Frontal cortex (tissue), 4 donors: ENCODE measurements at places on chromosomes 3 and 15. TPM values are rescaled to one million over a fixed set of nuclear protein-coding genes. Genes with fewer than 3 reads are reported as not detected.
A peak's percentile ranks its signal among the peaks of the same experiment; 100 is the strongest.

DNA sequence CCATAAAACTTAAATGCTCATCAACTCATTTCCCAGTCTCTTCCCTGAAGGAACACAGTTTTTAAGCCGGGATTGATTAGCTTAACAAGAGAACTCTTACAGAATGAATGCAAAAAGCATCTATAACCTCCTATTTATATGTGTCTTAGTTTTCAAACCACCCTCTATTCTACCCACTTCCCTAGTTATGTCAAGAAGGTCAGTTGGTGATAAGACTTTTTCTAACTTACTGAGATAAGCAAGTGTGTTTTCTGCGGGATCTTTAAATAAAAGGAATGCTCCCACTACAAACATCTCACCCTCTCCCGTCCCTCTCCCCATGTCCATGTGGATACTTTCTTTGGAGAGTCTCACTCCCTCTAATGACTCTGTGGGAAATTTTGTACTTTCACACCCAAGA is 218.5 kb downstream of the SV2B start:
- DNase-seq: no peak

GRCh38 chr3:37700466-37701248 is 161.0 kb upstream of the CTDSPL start:
- DNase-seq: no peak

- DNase-seq: peak; percentile 66
These were observed 9.4 kb downstream of the SLC51B start for GRCh38 chr15:65054333-65055200.

GRCh38 chr3:94241986-94242385 is 179.1 kb downstream of the NSUN3 start:
- DNase-seq: no peak

DNA sequence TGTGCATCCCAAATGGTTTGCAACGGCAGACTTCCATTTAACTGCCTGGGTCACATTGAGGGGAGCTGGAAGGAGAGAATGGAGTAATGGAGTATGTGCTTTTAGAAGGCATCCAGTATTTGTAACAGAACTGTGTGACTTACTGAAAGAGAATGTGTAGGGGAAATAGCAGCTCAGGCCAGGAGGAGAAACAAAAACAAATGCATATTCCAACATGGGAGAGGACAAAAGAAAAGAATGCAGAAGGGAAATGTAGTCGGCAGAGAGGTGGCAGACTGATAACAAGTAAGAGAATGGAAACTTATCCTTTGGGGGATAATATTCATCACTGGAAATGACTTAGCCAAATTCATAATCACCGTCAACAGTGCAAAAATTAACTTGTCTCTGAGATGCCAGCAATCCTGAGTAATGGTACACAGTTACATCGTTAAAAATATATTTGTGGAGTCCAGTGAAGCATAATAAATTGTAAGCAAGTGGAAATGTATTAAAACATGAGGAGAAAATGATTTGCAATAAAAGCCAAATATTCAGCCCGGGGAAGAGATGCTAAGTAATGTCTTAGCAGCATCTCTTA is 294.9 kb upstream of the SGO1 start:
- no peak for DNase-seq

- no peak for DNase-seq
These were observed 25.9 kb downstream of the SNX33 start for GRCh38 chr15:75673426-75674235.

DNA sequence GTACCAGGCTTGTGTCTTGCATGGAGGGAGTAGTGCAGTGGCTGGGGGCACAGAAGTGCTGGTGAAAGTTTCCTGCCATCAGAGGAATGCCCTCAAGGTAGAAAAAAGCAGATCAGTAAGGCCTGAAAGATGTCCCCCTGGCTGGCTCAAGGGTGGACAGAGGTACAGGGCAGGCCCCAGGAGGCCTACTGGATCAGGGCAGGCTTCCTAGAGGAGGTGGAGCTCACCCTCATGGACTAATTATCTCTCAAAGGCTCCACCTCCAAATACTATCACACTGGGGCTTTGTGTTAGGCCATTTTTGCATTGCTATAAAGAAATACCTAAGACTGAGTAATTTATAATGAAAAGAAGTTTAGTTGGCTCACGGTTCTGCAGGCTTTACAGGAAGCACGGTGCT is 7.8 kb downstream of the SPSB4 start:
- DNase-seq: no peak

The SV2B gene
- 42.8 TPM for total RNA-seq
